ENCODE measurements at places on chromosomes 3 and 15.

DNA sequence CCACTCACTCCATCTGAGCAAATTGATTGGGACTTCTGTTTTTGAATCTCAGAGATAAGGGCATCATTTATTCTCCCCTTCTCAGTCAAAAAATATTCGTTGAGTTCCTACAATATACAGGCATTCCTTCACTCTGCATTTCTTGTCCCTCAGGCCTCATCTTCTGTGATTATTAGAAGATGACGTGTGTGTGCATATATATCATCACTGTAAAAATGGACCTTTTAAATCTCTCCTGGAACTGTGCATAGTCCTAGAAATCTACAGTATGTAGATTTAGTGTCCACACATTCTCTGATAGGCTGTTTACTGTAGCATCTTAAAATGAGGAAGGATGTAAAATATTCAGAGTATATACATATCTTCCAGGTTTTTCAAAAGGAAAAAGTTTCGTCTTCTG is 43.2 kb upstream of the PLXNA1 start:
- DNase-seq: no peak

DNA sequence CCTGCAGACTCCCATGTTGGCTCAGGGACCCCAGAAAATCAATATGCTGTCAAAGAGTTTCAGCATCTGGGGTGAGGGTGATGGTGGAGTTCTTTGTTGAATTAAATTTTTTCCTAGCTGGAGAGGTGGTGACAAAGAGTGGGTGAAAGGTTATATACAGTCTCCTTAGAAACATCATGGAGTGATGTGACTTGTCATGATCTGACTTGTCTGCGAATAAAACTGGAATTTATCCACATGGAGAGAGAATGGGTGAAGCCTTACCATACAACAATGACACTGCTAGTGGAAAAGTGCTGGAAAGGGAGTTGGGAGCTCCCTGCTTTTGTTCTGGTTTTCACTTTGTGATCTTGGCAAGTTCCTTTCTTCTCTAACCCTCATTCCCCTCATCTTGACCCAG is 75.0 kb downstream of the ARNT2 start:
- DNase-seq: no peak

DNA sequence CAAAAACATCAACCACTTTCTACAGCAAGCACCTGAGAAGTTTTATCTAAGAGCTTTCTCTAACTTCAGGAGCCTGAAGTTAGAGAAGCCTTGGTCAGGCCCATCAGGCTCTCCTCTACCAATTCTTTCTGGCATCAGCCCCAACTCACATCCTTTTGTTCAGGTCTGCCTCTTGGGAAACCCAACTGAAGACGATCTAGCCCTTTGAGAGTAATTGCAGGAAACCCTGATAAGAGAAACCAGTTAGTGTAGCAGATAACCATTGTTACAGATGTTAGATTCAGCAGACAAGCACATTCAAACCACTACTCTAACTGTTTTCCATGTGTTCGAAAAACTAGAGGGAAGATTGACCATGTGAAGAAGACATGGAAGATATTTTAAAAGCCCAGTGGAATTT is 27.0 kb upstream of the DYNC1LI1 start:
- no peak for DNase-seq

GRCh38 chr3:32685543-32686185 is 676 bp downstream of the CNOT10 start:
- DNase-seq: no peak
